ENCODE measurements at places on chromosomes 5 and 9.

GRCh38 chr5:128234928-128235641 lies 151.5 kb downstream of the SLC12A2 start:
- no peak for DNase-seq

DNA sequence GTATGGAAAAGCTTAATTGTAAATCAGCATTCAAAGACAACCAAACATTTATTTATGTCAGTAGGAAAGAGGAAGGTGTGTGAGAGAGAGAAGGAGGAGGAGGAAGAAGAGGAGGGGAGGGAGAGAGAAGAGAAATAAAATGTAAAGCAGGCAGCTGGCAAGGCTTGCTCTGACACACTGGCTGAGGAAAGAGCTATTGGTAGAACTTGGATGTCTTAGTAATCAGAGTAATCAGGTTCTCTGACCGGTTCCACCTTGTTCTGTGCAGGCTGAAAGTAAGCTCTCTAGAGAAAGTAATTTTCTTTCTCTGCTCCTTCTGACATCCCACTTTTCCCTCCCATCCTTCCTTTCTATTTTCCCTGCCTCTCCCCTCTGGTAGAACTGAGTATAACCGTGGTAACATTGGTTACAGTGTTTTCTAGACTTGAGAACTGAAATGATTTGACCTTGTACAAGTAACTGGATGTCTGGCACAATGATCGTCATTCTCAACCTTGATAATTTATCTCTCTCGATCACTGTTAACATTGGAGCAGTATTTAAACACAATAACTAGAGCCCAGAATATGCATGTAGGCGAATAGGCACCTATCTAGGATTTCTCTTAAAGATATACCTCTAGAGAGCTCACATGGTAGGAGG lies 33.3 kb downstream of the TLE4 start:
- DNase-seq = no peak

DNA sequence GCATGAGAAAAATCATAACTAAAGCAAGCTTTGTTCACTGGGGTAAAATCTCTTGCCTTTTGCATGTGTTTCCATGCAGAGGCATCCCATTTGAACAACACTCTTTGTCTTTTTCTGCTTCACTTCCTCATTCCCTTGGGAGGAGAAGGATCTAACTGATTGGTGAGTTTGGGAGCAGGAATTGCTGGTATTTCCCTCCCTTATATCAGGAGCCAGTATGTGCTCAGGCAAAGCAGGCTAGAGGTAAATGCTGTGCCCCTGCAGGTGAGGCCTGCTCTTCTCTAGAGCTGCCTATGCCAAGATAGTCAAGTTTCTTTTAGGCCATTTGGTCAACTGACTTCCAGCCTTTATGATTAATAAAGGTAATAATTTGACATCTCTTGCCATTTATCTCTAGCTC lies 179.9 kb downstream of the COX7C start:
- DNase-seq = no peak

DNA sequence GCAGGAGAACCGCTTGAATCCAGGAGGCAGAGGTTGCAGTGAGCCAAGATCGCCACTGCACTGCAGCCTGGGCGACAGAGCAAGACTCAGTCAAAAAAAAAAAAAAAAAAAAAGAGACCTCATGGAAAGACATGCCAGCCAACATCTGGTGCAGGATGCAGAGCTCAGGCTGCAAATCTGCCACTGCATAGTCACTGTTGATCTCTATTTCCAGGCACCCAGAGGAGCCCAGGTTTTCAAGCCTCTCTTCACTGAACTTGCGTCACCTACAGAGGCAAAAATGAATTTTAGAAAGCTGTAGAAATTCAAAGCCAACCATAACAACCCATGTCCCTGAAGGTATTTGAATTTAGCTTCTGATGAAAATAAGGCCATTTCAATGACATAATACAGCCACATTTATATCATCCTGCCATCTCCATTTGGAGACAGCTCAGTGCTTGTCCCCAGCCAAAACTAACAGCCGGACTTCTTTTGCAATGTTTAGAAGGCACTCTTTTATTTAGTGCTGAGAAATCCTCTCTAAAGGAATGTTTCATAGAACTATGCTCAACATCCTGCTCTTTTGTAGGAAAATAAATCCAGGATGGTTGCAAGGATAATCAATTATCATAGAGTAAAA lies 113.3 kb downstream of the SNX18 start:
- DNase-seq = no peak

DNA sequence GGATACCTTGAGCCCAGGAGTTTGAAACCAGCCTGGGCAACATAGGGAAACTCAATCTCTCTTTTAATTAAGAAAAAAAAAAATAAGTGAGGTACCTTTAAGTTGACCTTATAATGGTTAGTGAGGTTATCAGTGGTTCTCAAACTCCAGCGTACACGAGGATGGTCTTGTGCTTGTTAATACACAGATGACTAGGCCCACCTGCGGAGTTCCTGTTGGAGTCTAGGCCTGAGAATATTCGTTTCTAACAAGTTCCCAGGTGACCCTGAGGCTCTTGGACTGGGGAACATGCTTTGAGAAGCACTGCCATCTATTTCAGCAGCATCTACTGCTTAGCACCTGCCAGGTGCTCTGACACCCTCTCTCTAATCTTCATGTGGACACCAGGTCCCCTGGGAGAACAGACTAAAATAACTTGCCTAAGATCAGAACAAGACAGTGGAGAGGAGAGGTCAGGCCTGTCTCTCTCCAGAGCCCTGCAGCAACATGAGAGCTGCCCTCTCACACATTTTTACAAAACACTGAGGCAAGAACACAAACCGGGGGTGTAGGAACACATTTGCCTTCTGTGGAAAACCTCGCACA lies 24.6 kb downstream of the TLE1 start:
- DNase-seq = no peak

Data from HepG2 (cell line).